ENCODE measurements at places on chromosomes 3 and 15.

DNA sequence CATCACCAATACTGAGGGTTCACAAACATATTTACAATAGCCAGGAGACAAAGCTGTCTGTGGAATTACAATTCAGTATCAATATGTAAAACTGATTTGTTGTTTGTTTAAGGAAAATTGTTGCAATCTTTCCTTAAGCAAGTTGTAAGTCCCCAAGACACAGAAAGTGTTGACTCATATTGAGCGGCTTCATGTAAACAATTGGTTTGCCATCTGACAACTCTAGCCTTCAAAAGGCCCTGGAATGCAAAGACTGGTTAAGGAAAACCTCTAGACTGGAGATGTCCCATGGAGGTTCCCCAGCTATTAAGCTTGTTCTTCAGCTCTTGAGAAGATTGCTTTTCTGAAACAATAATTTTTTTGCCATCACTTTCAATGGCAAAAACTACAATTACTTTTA is 283.7 kb upstream of the PROK2 start:
- no peak for DNase-seq

GRCh38 chr3:167116120-167116922 is 263.8 kb downstream of the ZBBX start:
- no peak for DNase-seq

GRCh38 chr3:94249491-94250079 is 186.7 kb downstream of the NSUN3 start:
- DNase-seq: no peak

DNA sequence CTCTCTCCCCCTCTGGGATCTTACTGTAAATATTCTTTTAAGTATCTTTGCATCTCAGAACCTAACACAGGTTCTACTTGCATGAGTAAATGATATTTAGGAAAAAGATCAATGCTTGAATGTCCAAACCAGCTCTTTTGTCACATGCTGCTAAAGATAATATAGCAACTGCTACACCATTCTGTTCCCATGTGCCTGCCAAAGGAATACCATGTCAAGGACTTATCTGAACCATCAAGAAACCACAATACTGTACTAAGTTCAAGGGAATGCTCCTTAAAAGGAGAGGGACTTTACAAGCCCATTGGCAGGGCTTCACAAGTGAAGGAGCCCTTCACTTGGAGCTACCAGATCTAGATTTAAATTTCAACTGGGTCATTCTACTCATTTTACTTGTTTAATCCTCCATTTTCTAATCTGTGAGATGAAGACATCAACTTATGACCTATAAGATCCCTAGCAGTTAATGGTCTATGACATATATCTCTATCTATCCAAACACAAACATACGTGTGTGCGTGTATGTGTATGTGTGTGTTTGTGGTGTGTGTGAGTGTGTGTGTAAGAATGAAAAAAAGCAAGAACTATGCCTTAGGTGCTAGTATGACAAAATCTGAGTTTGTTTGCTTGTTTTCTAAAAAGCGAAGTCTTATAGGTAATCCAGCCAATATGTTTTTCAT is 13.0 kb upstream of the SEC62 start:
- DNase-seq: no peak

- DNase-seq: no peak
These were observed 571.9 kb downstream of the RBMS3 start for GRCh38 chr3:29852767-29853166.

GRCh38 chr15:36053746-36054145 is 507.8 kb upstream of the DPH6 start:
- no peak for DNase-seq

DNA sequence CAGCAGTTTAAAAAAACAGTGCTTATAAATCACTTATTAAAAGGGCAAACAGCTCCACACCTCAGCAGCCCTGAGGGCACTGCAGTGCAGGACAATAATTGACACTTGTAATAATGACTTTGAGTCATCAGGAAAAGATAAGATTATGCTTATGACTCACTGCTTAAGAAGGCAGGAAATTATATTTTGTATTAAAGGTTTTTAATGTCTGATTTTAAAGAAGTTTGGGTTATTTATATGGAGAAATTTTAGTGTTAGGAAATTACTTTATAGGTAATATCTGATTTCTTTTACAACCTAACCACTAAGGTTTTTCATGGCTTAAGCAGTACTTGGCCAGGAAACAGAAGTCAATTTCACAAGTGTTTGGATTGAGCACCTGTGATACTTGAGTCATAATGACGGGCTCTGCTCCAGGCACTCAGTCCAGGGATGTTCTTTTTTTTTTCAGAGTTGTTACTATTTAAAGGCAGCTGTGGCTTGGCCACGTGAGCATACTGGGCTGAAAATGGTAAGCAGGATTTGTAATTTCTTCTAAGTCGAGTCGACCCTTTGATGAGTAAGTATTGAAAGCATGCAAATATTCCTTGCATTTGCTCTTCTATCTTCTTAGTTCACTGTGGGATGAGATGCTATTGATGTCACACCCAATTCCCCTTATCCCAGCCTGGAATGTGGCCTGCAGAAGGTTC is 21.6 kb upstream of the SLC6A20 start:
- DNase-seq: no peak

DNA sequence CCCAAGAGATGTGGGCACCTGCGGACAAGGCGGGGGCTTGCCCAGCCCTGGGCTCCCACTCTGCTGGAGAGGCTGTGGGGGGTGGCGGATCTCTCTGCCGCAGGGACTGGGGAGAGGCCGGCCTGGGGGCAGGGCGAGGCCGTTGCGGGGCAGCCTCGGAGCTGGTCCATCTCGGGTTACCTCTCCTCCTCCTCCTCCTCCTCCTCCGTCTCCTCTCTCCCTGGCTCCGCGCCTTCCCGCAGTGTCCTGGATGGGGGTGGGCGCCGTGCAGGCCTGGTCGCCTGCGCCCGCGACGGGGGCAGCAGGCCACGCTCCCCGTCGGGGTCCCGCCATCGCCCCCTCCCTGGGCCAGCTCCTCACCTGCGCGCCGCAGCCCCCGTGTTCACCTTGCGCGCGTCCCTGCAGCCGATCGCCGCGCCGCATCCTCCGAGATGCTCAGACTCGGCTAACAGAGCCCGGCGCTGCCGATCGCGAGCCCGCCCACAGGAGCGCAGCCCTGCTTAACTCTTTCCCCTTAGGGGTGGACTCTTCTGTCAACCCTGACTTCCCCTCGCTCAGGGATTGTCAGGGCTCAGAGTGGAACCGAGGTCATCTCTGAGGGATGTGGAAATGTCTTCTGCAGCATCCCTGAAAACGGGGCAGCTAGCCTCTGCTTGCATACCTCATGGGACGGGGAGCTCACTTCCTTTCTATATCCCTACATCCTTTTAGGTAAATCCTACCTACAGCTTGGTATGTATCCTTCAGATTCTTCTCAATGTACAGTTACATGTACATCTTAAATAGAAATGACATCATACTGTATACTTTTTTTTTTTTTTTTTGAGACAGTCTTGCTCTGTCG is at the start of gene PRRT3:
Gene PRRT3, minus strand, starts transcription at position 447 of the 844 bp plus-strand sequence. CDS start 2,293 bp downstream, outside the sequence.
- no peak for DNase-seq
